ENCODE measurements at places on chromosomes 4 and X. TPM values are rescaled to one million over a fixed set of nuclear protein-coding genes. Genes with fewer than 3 reads are reported as not detected.

IGSF1 gene
- total RNA-seq: 3.1 TPM

GRCh38 chr4:147370473-147370872 lies 110.4 kb upstream of the EDNRA start:
- DNase-seq: no peak
- peaks cover 3% of the 10 kb centered on the region for H3K36me3 ChIP-seq
- H3K4me1 ChIP-seq: peaks cover 55% of the 10 kb centered on the region
- H3K27ac ChIP-seq: peak overlapping the region; percentile 24
- H3K4me3 ChIP-seq: no peak overlapping the region

GRCh38 chr4:94913316-94913715 lies 155.6 kb downstream of the BMPR1B start:
- no peaks in the 10 kb centered on the region for H3K27me3 ChIP-seq
- peaks cover 1% of the 10 kb centered on the region for H3K4me1 ChIP-seq
- no peaks in the 10 kb centered on the region for H3K36me3 ChIP-seq
- H3K4me3 ChIP-seq: no peak overlapping the region
- no peak overlapping the region for H3K27ac ChIP-seq

SLC25A14 gene
- 12.8 TPM for total RNA-seq

- H3K4me3 ChIP-seq: no peak overlapping the region
- no peak overlapping the region for H3K27ac ChIP-seq
- no peak for DNase-seq
- H3K27me3 ChIP-seq: peaks cover 30% of the 10 kb centered on the region
These were observed 352.7 kb upstream of the IGFBP7 start for GRCh38 chr4:57462843-57463242.

FAM184B gene
- not detected for total RNA-seq

DNA sequence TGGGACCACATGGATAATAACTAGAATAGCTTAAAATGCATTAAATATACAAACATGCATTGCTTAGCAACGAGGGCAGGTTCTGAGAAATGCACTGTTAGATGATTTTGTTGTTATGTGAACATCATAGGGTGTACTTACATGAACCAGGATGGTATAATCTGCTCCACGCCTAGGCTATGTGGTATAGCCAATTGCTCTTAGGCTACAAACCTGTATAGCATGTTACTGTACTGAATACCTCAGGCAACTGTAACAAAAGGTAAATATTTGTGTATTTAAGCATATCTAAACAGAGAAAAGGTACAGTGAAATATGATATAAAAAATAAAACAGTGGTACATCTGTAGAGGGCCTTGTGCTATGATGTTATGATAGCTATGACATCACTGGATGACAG lies 169.2 kb upstream of the IL15 start:
- peaks cover 14% of the 10 kb centered on the region for H3K4me1 ChIP-seq
- no peak overlapping the region for H3K27ac ChIP-seq
- DNase-seq: no peak
- no peaks in the 10 kb centered on the region for H3K36me3 ChIP-seq
- H3K27me3 ChIP-seq: no peaks in the 10 kb centered on the region

DNA sequence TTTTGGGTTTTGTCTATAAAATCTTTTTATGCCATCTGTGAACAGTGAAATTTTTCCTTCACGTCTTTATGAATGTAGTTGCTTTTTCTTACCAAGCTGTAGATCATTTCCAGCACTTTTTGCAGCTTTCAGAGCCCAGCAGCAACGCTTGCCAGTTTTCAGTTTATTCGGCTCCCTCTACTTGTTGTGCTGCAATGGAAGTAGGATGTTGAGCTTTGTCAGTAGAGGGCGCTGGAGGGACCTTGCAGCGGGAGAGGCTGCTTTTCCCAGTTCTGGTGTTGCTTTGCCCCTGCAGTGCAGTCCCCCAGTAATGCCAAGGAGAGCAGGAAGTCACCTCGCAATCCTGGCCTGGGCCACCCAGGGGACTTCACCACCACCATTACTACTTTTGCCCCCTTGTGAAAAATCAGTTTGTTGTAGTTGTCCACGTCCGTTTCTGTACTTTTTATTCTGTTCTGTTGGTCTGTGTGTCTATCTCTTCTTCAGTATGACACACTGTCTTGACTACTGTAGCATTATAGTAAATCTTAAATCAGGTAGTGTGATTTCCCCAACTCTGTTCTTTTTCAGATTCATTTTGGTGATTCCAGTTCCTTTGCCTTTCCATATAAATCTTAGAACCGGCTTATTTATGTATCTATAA lies 21.8 kb downstream of the CMC4 start:
- no peak overlapping the region for H3K27ac ChIP-seq
- no peak overlapping the region for H3K4me3 ChIP-seq
- no peaks in the 10 kb centered on the region for H3K27me3 ChIP-seq
- no peaks in the 10 kb centered on the region for H3K4me1 ChIP-seq
- DNase-seq: no peak

GRCh38 chrX:47523297-47523696 lies 37.7 kb upstream of the ARAF start:
- H3K27me3 ChIP-seq: no peaks in the 10 kb centered on the region
- H3K4me3 ChIP-seq: peak overlapping the region; percentile 70
- no peak overlapping the region for H3K27ac ChIP-seq
- peak; percentile 94 for DNase-seq
- peaks cover 4% of the 10 kb centered on the region for H3K4me1 ChIP-seq

RHOH gene
- total RNA-seq: not detected

GRCh38 chrX:18457000-18457399 lies 31.6 kb downstream of the CDKL5 start:
- no peak overlapping the region for H3K4me3 ChIP-seq
- no peak for DNase-seq
- no peaks in the 10 kb centered on the region for H3K27me3 ChIP-seq

DNA sequence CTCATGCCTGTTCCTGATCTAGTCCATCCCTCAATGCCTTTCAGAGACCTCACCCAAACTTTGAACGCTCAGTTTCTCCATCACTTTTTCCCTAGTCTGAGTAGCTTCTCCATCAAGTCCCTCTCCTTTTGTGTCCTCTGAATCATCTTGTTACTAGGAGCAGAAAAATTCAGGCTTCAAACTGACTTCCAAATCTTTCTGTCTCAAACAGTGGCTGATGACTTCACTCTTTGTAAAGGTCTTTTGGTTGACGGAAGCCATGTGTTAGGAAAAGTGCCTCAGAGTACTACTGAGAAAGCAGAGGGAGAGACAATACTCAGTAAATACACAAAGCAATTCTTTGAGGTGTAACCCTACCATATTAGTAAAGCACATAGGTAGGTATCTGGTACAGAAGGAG lies 65.7 kb upstream of the CAMK2D start:
- H3K4me1 ChIP-seq: peaks cover 13% of the 10 kb centered on the region
- H3K27me3 ChIP-seq: no peaks in the 10 kb centered on the region
- DNase-seq: no peak
- no peak overlapping the region for H3K27ac ChIP-seq
- no peaks in the 10 kb centered on the region for H3K36me3 ChIP-seq
- no peak overlapping the region for H3K4me3 ChIP-seq

GRCh38 chr4:14961292-14961691 lies 41.0 kb upstream of the CPEB2 start:
- H3K27ac ChIP-seq: no peak overlapping the region
- no peak overlapping the region for H3K4me3 ChIP-seq
- no peaks in the 10 kb centered on the region for H3K4me1 ChIP-seq
- H3K36me3 ChIP-seq: no peaks in the 10 kb centered on the region
- peaks cover 42% of the 10 kb centered on the region for H3K27me3 ChIP-seq

- no peak for DNase-seq
- peaks cover 9% of the 10 kb centered on the region for H3K27me3 ChIP-seq
- no peak overlapping the region for H3K27ac ChIP-seq
- H3K36me3 ChIP-seq: no peaks in the 10 kb centered on the region
- no peaks in the 10 kb centered on the region for H3K4me1 ChIP-seq
These were observed 114.7 kb upstream of the ARMCX2 start for GRCh38 chrX:101774340-101774739.

GRCh38 chr4:10732235-10732913 lies 47.8 kb upstream of the CLNK start:
- H3K4me3 ChIP-seq: no peak overlapping the region
- H3K36me3 ChIP-seq: no peaks in the 10 kb centered on the region
- no peak for DNase-seq
- peaks cover 10% of the 10 kb centered on the region for H3K27me3 ChIP-seq

GIMD1 gene
- not detected for total RNA-seq

- no peaks in the 10 kb centered on the region for H3K4me1 ChIP-seq
- H3K27me3 ChIP-seq: peaks cover 28% of the 10 kb centered on the region
- H3K4me3 ChIP-seq: no peak overlapping the region
- H3K36me3 ChIP-seq: no peaks in the 10 kb centered on the region
- H3K27ac ChIP-seq: no peak overlapping the region
- no peak for DNase-seq
These were observed 4.5 kb downstream of the BMX start for GRCh38 chrX:15505101-15505500.

DRD5 gene
- total RNA-seq: not detected

DNA sequence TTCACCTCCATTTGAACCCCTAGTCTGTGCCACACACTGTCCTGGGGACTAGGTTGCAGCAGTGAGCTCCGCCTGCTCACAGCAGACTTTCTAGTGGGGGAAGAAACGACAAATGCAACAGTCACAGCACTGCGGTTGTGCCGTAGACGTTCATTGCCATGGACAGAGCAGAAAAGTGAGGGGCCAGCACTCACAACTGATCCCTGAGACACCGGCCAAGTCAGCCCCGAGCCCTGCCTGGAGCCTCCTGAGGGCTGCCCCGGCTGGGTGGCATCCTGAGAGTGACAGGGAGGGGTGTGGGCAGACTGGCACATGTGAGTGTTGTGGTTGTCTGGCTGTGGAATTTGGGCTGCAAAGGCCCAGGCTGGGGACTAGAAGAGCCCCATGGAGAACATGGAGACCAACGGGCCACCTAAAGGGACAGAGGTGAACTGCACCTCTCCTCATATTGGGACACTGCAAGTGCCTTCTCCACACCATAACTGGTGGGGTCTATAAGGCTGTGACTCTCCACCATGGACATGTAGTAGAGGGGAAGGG lies 4.6 kb downstream of the DUSP9 start:
- H3K4me3 ChIP-seq: no peak overlapping the region
- peaks cover 5% of the 10 kb centered on the region for H3K27me3 ChIP-seq
- DNase-seq: no peak

KCTD8 gene
- not detected for total RNA-seq

MID1 gene
- total RNA-seq: 12.7 TPM

DNA sequence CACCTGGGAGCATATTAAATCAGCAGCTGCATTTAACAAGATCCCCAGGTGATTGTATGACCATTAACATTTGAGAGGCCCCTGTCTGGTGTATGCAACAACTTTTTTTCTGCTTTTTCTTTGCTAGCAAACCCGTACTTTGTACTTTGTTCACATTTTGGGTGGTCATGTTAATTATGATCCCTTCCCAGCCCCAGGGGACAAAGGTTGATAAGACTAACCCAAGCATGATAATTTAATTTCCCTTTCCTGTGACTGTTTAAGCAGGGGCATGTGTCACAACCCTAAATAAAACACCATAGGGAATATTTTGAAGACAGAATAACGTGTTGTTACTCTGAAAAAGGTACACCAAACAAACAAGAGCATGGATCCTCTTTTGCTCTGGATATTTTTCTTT lies 332.0 kb downstream of the PCDH18 start:
- no peak overlapping the region for H3K4me3 ChIP-seq
- H3K4me1 ChIP-seq: peaks cover 2% of the 10 kb centered on the region
- H3K36me3 ChIP-seq: peaks cover 1% of the 10 kb centered on the region
- no peak for DNase-seq
- H3K27me3 ChIP-seq: no peaks in the 10 kb centered on the region

GRCh38 chr4:176788971-176789370 lies 3.8 kb downstream of the VEGFC start:
- DNase-seq: no peak
- H3K27ac ChIP-seq: peak overlapping the region; percentile 56
- H3K4me3 ChIP-seq: peak overlapping the region; percentile 50
- no peaks in the 10 kb centered on the region for H3K27me3 ChIP-seq

ASB12 gene
- total RNA-seq: not detected

DNA sequence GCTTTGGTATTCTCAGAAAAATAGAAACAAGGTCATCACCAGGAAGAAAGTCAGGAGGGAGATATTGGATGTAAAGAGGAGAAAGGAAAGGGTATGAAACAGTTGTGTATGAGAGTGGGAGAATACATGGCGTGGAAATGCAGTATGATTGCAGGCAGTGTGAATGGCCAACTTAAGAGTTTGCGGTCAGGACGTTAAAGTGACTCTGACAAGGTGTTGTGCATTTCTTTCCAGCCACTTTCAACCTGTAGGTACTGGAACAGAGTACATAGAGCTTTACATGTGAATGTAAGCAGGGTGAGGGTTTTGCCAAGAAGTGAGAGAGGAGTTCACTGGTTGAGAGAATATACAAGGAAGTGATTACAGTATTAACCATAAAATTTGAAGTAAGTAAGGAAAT lies 15.7 kb downstream of the ATP10D start:
- no peaks in the 10 kb centered on the region for H3K27me3 ChIP-seq
- no peak for DNase-seq
- H3K36me3 ChIP-seq: peaks cover 4% of the 10 kb centered on the region
- no peak overlapping the region for H3K27ac ChIP-seq

- H3K36me3 ChIP-seq: no peaks in the 10 kb centered on the region
- no peak overlapping the region for H3K4me3 ChIP-seq
- H3K4me1 ChIP-seq: peaks cover 28% of the 10 kb centered on the region
These were observed 57.6 kb downstream of the SHISA3 start for GRCh38 chr4:42454755-42455420.

Data from osteocyte (in vitro differentiated cells).